T-cell (primary cell): ENCODE measurements at places on chromosomes 2 and 18.

DNA sequence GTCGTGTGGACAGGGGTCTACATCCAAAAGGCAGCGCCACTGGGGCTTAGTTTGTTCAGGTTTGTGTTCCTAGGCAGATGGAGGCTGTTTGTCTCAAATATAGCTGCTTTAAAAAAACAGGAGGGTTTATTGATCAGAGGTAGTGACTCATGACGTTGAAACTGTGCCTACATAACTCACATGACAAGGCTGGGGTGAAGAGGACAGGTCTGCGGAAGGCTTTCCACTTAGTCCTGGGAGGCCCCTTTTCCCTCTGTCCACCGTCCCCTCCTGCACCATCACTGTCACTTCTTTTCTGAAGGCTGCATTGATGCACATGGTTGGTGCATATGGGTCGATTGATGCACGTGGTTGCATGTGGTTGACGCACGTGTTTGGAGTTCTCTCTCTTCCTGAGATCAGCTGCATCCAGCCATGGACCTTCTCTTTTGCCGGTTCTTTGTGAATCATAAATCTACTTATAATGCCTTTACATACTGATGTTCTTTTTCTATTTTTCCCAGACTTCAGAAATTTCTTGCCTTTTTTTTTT, 10.9 kb downstream of the SH3RF3 start:
- no peak for DNase-seq

GRCh38 chr2:164710837-164711765, 89.8 kb upstream of the GRB14 start:
- DNase-seq, result no peak

- DNase-seq, result no peak
These were observed 603.4 kb downstream of the DSC3 start for GRCh38 chr18:30439174-30439573.

- no peak for DNase-seq
These were observed 16.3 kb downstream of the MGAT5 start for GRCh38 chr2:134269972-134270735.

GRCh38 chr18:49742316-49743116, 70.8 kb downstream of the ACAA2 start:
- DNase-seq, result no peak

DNA sequence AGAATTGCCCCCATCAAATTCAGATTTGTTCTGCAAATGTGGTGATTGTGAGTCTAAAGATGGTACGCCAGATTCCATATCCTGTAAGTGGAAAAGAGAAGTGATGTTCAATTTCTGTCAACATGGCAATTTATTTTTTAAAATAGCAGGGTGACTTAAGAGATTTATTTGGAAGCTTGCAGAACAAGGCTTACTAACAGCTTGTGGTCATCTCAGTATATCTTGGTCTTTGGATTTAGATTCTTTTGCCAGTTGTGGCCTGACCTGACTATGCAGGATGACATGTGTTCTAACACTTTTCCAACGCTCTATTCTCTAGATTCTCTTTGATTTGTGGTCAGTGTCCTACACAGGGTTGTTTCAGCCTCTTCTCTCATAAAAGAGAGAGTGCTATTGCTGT, 74.4 kb downstream of the MAP3K20 start:
- DNase-seq, result no peak

DNA sequence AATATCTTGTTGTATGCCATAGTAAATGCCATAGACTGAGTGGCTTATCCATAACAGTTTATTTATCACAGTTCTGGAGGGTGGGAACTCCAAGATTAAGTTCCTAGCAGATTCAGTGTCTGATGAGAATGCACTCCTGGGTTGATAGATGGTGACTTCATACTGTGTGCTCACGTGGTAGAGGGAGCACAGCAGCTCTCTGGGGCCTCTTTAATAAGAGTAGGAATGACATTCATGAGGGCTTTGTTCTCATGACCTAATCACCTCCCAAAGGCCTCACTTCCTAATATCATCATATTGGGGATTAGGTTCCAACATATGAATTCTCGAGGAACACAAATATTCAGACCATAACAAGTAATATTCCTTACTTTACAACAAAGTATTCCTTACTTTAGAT, 98.1 kb upstream of the SH3BP4 start:
- DNase-seq, result no peak

DNA sequence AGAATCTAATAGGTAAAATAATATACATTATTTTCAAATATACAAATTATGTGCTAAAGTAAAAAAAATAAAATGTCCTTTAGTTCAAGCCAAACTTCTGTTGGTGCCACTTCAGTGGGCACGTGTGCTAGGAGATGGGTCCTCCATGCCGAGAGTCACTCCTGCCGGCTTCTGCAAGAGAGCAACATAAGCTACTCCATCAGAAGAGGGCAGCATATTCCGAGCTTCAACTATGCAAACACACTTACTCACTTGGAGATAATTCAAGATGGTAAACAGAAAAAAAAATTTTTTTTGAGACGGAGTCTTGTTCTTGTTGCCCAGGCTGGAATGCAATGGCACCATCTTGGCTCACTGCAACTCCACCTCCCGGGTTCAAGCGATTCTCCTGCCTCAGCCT, 24.4 kb downstream of the CNOT11 start:
- no peak for DNase-seq

DNA sequence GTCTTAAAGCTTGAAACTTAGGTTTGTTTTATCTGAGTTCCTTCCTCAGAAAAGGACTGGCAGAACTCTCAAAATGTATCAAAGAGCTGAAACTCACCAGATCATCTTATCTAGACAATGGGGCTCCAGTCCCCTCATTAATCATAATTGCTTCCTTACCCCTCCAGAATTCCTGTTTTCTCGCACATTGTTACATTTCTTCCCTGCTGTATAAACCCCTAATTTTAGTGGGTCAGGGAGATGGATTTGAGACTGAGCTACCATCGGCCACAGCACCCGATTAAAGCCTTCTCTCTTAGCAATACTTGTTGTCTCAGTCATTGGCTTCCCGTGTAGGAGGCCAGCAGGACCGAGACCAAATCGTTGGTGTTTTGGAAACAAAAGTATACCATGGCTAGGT, 71.8 kb upstream of the CABLES1 start:
- DNase-seq, result no peak

DNA sequence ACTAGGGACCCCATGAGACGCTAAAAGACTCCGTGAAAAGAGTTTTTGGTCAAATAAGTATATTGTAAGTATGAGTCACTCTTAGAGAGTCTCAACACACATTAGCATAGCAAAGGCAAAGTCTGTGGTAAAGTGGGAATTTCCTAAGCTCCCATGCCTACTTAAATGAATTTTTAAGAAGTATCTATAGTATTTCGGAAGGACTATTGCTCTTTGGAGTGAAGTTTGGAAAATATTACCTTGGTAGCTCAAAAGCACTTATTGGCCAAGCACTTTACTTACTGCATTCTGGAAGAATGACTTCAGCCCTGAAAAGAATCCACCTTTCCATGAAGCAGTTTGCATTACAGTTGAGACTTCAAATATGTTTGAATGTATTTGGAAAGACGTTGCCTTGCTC, 57.1 kb downstream of the CAVIN2 start:
- no peak for DNase-seq

DNA sequence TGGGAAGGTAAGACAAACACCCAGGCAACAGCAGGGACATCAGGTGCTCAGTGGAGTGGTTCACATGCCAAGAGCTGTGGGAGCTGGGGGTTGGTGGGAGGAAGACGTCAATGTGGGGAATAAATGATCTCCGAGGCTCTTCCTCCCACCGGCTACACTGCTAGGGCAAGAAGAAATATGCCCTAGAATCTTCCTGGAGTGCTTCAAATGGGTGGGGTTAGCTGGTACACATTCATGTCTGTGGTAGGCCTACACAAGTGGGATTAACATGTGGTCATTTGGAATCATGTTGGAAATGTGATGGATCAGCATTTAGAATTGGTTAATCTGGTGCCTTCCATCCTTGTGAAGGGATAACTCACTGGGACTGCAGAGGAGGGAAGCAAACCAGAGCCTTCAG, 12.4 kb upstream of the ZFP36L2 start:
- no peak for DNase-seq

- no peak for DNase-seq
These were observed 50.2 kb upstream of the PLB1 start for GRCh38 chr2:28445448-28446258.

GRCh38 chr2:240275386-240275785, 134.9 kb upstream of the OTOS start:
- no peak for DNase-seq

GRCh38 chr2:207474863-207475485, 54.8 kb upstream of the CREB1 start:
- DNase-seq, result peak; percentile 8

- DNase-seq, result no peak
These were observed 5.6 kb upstream of the CPLX4 start for GRCh38 chr18:59323931-59324622.

DNA sequence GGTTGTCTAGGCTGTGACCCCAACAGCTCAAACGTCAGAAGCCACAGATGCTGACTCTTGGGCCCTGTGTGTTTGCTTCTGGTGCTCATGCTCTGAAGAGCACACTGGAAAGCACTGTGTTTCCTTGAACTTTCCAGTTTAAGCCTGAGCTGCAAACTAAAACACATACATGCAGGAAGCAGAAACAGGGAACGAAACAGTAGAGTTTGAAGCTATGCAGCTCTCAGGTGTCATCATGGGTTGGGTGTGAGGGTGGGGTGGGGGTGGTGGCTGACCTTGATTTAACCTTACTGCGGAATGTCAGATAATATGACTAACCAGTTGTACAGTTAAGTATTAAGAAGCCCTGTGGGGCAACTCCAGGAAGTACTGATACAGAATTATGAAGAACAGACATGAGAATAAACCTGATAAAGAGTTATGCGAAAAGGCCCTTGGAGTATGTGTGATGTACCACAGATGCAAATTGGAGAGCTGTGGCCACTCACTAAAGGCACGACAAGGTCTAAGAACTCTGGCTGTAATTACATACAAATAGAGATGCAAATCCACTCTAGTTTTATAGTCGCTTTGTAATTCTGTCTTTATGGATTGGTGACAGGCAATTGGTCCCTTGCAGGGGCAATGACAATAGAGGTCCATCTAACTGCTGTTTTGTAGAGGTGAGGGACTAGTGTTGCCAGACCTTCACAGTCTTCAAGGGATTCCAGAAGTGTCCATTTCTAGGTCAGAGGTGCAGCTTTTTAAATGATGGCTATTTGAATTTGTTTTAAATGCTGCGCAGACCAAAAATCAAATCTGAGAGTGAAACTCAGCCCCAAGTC, 273.1 kb downstream of the NAPG start:
- DNase-seq, result no peak

DNA sequence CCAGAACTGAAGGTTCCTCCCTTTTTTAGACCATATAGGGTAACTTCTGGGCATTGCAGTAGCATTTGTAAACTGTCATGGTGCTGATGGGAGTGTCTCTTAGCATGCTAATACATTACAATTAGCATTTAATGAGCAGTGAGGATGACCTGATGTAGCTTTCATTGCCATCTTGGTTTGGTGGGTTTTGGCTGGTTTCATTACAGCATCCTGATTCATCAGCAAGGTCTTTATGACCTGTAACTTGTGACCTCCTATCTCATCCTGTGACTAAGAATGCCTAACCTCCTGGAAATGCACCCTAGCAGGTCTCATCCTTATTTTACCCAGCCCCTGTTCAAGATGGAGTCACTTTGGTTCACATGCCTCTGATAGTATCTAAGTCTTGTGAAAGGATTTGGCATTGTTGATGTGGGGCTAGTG, 159.0 kb downstream of the TMX3 start:
- DNase-seq, result no peak

- DNase-seq, result no peak
These were observed 8.3 kb downstream of the PPP1R7 start for GRCh38 chr2:241158546-241158900.

DNA sequence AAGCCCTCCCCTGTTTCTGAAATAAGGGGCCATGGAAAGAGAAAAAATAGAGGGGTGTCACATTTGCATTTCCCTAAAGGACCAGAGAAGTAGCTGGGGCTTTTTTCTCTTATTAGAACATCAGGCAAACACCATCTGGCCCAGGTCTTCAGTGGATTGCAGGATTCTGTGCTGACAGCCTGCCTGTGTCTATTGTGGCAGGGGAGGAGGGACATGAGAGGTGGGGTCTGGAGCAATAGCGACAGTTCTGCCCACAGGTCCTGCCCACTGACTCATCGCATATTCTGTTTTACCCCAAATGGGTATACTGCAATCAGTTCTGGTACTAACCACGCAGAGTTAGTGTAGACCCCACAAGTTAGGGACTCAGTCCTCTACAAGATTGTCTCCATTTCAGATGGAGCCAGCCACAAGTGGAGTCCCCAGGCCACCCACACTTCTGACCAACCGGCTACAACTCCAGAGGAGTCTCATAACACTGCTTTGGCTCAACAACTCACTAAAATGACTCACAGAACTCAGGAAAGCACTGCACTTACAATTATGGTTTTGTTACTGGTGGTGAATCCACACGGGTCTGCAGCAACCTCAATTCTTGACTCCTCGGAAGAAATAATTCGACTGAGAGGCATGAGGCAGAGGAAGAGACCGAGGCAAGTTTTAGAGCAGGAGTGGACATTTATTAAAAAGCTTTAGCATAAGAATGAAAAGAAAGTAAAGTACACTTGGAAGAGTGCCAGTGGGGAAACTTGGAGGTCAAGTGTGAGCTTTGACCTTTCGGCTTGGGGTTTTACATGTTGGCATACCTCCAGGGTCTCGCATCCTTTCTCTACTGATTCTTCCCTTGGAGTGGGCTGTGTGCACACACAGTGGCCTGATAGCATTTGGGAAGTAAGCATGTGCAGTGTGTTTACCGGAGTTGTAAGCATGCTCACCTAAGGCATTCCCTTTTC, 146.4 kb upstream of the SPATS2L start:
- DNase-seq, result no peak

DNA sequence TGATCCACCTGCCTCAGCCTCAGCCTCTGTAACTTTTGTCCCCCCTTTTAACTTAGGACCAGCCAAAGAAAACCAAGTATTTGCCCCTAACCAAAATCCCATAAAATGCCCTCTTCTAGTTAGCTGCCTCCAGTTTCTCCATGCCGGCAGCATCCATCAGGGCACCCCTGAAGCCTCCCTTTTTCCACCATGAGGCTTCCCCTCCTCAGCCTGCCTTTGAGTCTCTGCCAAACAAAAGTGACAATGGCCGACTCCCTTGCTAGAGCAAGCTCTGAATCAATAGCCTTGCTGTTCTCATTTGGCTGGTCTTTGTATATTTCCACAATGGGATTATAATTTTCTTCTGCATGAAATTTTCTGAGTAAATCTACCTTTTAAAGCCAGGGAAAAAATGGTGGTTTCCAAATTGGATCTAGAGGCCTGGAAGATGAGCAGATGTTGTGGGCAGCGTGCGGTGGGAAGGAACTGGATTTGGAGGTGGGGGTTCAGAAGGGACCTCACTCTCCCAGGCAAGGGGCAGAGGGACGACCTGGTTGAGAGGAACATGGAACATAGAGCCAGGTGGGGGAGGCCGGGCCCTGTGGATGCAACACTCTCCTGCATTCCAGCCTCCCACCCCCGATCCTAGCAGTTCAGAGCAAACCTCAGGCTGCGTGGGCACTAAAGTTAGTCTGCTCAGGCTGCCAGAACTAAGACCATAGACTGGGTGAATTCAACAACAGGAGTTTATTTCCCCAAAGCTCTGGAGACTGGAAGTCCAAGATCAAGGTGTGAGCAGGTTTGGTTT, 80.6 kb downstream of the HS6ST1 start:
- DNase-seq, result no peak
